ENCODE measurements at places on chromosomes 4 and X.

DNA sequence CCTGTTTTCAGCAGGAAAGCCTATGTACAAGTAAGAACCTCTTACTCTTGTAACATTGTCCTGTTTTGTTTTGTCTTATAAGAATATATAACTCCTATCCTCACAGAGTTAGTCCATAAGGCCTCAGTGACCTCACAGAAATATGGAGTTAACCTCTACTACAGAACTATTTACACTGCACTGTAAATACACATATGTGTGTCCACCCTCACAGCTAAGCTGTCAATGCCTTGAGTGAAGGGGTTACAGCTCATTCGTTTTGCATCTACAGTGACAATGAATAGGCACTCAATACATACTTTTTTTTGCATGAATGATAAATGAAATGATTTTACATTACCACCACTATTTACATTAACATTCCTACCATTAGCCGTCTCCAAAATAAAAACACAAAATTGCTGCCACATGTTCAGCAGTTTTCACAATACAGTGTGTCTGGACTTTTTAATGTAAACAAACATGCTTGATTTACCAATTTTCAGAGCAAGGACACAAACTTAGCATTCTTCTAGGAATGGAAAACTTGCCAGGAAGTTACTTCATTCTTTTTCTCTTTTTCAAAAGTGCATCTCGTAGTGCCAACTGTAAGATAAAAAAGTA, 9.5 kb upstream of the NAAA start:
- no peak for DNase-seq

GRCh38 chr4:188012426-188012945, 16.9 kb downstream of the ZFP42 start:
- DNase-seq = no peak

DNA sequence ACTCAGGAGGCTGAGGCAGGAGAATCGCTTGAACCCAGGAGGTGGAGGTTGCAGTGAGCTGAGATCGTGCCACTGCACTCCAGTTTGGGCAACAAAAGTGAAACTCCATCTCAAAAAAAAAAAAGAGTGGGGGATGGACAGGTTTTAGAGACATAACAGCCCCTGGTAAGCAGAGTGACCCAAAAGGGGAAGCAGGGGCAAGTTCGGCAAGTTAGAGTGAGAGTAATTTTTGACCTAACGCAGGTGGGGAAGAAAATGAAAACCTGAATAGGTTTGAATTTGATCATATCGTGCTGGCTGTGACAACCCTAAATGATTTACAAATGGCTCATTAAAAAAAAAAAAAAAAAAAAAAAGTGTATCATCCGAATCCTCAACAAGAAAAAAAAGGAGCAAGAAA, 25.7 kb upstream of the TMEM131L start:
- DNase-seq = no peak

DNA sequence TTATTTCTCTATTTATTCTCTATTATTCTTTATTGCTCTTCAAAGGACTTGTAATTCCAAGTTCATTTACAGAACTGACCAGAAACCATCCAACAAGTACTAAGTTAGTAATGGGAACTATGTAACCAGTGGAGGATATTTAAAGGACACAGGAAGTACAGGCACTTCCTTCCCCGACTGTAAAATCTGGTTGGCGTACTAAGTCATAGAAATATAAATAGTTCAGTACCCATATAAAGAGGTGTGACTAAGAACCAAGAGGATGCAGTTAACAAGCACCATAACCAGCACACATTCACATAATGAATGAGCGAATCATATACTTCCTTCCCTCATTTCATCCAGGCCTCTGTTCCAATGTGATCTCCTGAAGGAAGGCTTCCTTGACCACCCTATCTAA, 3.6 kb upstream of the EIF4E start:
- DNase-seq = no peak

DNA sequence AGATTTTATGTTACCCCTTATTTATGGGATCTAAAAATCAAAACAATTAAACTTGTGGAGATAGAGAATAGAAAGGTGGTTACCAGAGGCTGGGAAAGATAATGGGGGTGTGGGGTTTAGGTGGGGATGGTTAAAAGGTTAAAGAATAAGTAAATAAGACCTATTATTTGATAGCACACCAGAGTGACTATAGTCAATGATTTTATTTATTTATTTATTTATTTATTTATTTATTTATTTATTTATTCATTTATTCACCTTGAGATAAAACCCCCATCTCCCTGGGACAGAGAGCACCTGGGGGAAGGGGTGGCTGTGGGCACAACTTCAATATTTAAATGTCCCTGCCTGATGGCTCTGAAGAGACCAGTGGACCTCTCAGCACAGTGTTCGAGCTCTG, 66.1 kb downstream of the UGT2A3 start:
- no peak for DNase-seq

DNA sequence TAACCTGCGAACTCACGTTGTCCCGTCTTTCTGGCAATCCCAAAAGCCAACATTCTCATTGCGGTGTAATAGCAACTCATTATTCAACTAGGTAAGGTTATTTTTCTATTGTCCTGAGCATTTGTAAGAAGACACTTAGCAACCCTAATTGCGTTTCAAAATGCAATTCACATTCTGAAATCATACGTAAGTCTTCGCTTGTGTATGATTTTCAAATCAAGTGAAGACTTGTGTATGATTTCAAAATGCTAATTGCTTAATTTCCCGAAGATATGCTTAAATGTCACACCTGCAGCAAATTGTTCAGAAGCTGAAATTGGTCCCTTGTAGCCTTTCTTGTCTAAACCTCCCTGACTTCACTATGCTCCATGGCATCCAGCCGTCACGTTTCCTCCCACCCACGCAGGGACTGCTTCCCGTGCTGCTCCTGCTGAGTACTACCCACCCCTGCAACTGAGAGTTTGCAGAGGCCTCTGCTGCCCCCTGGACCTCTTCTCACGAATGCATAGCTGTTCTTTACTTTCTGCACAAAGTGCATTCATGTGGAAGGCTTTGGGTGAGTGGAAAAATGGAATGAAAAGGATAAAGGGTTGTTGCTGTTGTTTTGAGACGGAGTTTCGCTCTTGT, 40.8 kb upstream of the CLDN24 start:
- DNase-seq = no peak

DNA sequence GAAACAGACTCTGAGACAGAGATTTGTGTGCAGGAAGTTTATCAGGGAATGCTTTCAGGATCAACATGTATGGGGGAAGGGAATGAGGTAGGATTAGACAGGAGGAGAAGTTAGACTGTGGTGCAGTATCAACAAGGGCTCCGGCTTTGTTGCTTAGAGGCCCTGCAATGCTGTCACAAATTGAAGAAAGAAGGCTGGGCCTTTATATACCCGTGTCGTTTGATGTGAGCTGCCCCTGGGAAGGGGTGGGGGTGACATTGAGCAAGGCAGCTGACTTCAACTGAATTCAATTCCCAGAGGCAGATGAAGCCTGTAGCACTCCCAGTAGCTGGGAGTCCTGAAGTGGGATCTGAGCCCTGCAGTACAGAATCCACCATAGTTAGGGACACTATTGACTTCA, 29.5 kb upstream of the USP9X start:
- no peak for DNase-seq

All from CD4-positive, alpha-beta T cell treated with Interferon alpha-2 for 1 hour (primary cell).